ENCODE measurements at places on chromosomes 5 and 9. TPM values are rescaled to one million over a fixed set of nuclear protein-coding genes. Genes with fewer than 3 reads are reported as not detected.

DNA sequence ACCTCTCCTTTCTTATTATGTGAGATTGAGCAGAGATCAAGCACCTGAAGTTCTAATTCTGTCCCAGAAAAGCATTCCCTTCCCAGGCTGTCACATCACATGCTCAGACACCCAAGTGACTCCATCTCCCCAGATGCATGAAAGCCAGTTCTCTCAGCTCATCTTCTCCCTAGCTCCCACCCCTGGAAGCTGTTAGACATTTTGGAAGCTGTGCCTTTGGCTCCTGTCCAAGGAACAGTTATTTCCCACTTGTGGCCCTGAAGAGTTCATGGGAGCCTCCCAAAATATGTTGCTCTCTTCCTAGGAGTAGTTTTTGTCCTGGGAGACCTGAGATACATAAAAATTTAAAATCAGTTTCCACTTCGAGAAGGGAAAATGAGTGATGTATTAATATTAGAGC, 161.4 kb upstream of the GAS1 start:
- H3K4me1 ChIP-seq = no peaks in the 10 kb centered on the region
- no peaks in the 10 kb centered on the region for H3K27me3 ChIP-seq
- no peak for DNase-seq
- no peak overlapping the region for H3K4me3 ChIP-seq
- no peaks in the 10 kb centered on the region for H3K36me3 ChIP-seq
- H3K27ac ChIP-seq = no peak overlapping the region

GRCh38 chr5:108672639-108673038, 75.1 kb upstream of the FER start:
- DNase-seq = no peak
- H3K36me3 ChIP-seq = no peaks in the 10 kb centered on the region
- H3K4me1 ChIP-seq = no peaks in the 10 kb centered on the region

DNA sequence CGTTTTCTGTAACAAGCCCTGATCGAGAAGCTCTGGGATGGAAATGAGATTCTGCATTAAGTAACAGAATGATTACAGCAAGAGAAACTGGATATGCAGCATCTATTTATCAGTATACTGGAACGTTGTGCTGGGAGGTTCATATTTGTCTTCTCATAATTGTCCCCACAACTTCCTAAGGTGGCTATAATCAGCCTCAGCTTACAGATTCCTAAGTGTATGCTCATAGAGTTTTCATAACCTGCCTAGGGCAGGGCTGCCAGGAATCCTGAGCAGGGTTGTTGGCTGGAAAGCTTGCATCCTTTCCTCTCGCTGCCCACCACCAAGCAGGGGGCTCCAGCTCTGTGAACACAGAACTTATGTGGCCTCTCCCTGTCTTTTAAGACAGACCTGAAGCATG, 70.2 kb downstream of the FNBP1 start:
- no peak overlapping the region for H3K4me3 ChIP-seq
- H3K27me3 ChIP-seq = no peaks in the 10 kb centered on the region
- no peak for DNase-seq
- H3K4me1 ChIP-seq = peaks cover 25% of the 10 kb centered on the region

GRCh38 chr5:99005506-99005905, 76.7 kb upstream of the CHD1 start:
- no peaks in the 10 kb centered on the region for H3K27me3 ChIP-seq
- no peak for DNase-seq
- no peak overlapping the region for H3K27ac ChIP-seq

DNA sequence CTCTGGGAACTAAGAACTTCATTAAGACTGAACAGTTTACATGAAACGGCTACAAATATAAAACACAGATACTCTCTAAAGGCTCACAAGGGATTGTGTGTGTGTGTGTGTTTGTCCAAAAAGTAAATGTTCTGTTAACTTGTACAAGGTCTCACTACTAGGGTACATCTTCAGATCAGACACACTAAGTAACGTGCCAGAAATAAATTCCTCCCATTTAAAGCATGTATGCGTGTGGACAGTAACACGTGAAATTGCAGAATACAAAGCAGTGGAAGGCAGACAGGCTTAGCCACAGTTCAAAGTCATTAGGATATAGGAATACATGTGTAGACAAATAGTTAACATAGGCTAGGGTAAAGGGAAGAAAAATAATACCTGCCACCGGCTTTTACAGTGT, 1.8 kb downstream of the BNC2 start:
- peak overlapping the region; percentile 85 for H3K4me3 ChIP-seq
- no peak for DNase-seq
- H3K36me3 ChIP-seq = no peaks in the 10 kb centered on the region
- H3K27ac ChIP-seq = no peak overlapping the region
- H3K27me3 ChIP-seq = no peaks in the 10 kb centered on the region

GRCh38 chr9:35619800-35620158, 1.6 kb upstream of the CD72 start:
- H3K4me3 ChIP-seq = no peak overlapping the region
- DNase-seq = no peak

DNA sequence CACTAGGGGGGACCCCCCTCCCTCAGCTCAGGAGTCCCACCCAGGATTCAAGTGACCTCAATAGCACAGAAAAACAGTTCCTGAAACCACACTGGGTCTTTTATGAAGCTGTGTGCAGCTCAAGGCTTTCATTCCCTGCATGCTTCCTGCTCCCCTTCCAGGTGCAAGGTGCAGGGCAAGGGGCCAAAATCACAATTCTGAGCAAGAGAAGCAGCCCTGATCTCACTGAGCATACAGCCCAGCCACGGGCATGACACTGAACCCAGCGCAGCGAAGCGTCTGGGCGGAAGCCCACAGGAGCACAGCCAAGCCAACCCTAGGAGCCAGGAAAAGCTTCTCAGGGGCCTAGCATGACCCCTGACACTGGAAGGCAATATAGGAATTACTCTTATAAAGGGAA, 62.9 kb downstream of the IRX2 start:
- H3K27me3 ChIP-seq = no peaks in the 10 kb centered on the region
- peaks cover 4% of the 10 kb centered on the region for H3K4me1 ChIP-seq
- H3K27ac ChIP-seq = no peak overlapping the region
- H3K4me3 ChIP-seq = no peak overlapping the region

DNA sequence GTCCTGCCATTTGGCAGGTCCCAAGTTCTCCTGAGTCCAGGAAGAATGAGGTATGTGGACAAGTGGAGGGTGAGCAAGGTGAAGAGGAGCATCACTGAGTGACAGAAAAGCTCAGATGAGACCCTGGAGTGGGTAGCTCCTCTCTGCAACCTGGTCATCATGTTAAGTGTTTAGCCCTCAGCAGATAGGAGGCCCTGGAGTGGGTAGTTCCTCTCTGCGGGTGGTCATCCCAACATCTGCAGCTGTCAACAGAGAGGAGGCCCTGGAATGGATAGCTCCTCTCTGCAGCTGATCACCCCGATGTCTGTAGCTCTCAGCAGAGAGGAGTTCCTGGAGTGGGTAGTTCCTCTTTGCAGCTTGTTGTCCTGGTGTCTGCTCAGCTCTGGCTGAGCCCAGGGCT, 48.4 kb downstream of the NDUFAF2 start:
- no peaks in the 10 kb centered on the region for H3K4me1 ChIP-seq
- H3K4me3 ChIP-seq = no peak overlapping the region
- no peaks in the 10 kb centered on the region for H3K36me3 ChIP-seq
- no peak for DNase-seq
- no peak overlapping the region for H3K27ac ChIP-seq

- peak overlapping the region; percentile 76 for H3K27ac ChIP-seq
- no peak for DNase-seq
- peaks cover 33% of the 10 kb centered on the region for H3K4me1 ChIP-seq
- no peaks in the 10 kb centered on the region for H3K27me3 ChIP-seq
- H3K36me3 ChIP-seq = no peaks in the 10 kb centered on the region
Observed at GRCh38 chr9:129458663-129459546, 162.0 kb downstream of the C9orf50 start.

DNA sequence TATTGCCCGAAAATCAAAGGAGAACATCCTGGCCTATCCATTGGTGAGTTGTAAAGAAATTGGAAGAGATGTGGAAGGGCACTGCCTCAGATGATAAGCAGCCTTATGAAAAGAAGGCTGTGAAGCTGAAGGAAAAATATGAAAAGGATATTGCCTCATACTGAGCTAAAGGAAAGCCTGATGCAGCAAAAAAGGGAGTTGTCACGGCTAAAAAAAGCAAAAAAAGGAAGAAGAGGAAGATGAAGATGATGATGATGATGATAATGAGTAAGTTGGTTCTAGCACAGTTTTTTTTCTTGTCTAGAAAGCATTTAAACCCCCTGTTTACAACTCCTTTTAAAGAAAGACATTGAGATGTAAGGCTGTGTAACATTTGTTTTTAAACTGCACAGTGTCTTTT, 59.8 kb upstream of the ZBED3 start:
- H3K4me3 ChIP-seq = no peak overlapping the region
- no peak overlapping the region for H3K27ac ChIP-seq
- H3K4me1 ChIP-seq = no peaks in the 10 kb centered on the region
- DNase-seq = no peak

GRCh38 chr5:144548936-144549335, 378.3 kb downstream of the KCTD16 start:
- no peaks in the 10 kb centered on the region for H3K4me1 ChIP-seq
- H3K27ac ChIP-seq = no peak overlapping the region
- no peaks in the 10 kb centered on the region for H3K36me3 ChIP-seq
- H3K4me3 ChIP-seq = no peak overlapping the region

DNA sequence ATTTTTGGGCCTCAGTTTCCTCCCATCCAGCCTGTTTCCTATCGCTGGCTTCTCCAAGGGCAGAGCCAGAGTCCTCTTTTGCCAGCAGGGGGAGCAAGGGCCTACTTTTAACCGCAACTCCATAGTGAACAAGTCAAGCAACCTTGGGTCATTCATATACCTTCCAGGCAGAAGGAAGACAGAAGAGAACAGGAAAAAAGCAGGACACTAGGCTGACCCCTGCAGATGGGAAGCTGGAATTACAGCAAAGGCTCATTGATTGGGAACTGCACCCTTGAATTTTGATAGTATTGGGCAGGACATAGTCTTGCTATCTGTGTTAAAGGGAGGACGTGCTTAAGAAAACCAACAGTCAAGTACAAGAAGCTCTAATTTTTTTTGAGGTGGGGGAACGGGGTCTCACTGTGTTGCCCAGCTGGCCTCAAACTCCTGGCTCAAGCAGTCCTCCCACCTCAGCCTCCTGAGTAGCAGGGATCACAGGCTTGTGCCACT, 30.1 kb downstream of the QRFP start:
- no peaks in the 10 kb centered on the region for H3K27me3 ChIP-seq
- H3K27ac ChIP-seq = peak overlapping the region; percentile 3
- peaks cover 74% of the 10 kb centered on the region for H3K4me1 ChIP-seq
- peaks cover 11% of the 10 kb centered on the region for H3K36me3 ChIP-seq
- DNase-seq = no peak
- H3K4me3 ChIP-seq = no peak overlapping the region

DNA sequence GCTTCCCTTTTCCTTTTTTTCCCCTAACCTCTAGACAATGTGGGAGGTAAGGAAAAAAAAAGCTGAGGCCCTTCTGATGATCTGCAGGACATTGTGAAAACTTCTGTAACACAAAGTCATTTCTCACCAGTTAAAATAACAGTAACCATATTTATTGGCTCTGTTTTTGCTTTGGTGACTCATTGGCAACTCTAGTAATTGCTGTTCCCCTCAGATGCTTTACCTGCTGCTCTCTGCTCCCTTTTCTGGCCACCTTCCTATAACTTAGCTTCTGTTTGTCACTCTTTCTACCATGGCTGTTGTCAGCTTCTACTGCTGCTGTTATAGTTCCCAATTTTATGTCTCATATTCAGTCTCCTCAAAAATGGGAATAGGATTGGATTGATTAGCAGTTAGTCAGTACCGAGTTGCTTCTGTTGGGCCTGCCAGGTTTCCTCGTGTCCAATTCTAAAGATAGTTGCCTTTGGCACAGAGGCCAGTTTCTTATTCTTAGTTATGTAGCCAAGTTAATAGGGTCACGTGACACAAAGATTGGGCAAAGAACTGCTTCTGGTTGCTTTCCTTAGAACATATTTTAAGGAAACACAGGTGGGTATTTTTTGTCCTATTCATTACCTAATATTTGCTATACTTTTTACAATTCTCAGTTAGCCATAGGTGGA, 16.8 kb downstream of the SCAMP1 start:
- no peaks in the 10 kb centered on the region for H3K36me3 ChIP-seq
- no peak overlapping the region for H3K27ac ChIP-seq
- no peaks in the 10 kb centered on the region for H3K27me3 ChIP-seq
- DNase-seq = no peak

- no peak overlapping the region for H3K4me3 ChIP-seq
- no peaks in the 10 kb centered on the region for H3K36me3 ChIP-seq
- DNase-seq = no peak
- H3K27me3 ChIP-seq = no peaks in the 10 kb centered on the region
Observed at GRCh38 chr5:162107591-162107990, 40.0 kb downstream of the GABRG2 start.

GRCh38 chr9:112069318-112070169, 105.6 kb downstream of the SUSD1 start:
- no peaks in the 10 kb centered on the region for H3K36me3 ChIP-seq
- H3K4me3 ChIP-seq = no peak overlapping the region
- no peak for DNase-seq
- peak overlapping the region; percentile 57 for H3K27ac ChIP-seq

DNA sequence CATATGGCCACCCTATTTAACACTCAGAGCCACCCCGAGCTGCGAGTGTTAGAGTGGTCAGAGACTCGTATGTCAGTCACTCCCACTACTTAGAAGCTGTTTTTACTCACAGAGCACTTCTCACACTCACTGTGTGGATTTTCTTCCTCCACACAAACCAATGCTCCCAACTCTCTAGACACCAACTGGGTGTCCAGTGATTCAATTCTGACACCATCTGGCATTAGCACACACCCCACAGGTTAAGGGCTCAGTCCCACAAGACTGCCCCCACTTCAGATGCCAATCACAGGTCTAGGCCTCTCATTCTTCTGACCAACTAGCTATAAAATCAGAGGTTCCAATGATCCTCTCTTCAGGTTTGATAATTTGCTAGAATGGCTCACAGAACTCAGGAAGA, 174.8 kb downstream of the FANCC start:
- no peaks in the 10 kb centered on the region for H3K4me1 ChIP-seq
- H3K36me3 ChIP-seq = no peaks in the 10 kb centered on the region
- H3K4me3 ChIP-seq = no peak overlapping the region
- no peak for DNase-seq
- peak overlapping the region; percentile 67 for H3K27ac ChIP-seq
- no peaks in the 10 kb centered on the region for H3K27me3 ChIP-seq

GRCh38 chr5:59540366-59540765, 353.2 kb downstream of the PDE4D start:
- no peak for DNase-seq
- no peaks in the 10 kb centered on the region for H3K36me3 ChIP-seq
- H3K4me3 ChIP-seq = no peak overlapping the region
- no peak overlapping the region for H3K27ac ChIP-seq
- peaks cover 9% of the 10 kb centered on the region for H3K4me1 ChIP-seq

Gene TMEM232
- 0.53 TPM for total RNA-seq

Gene ANGPTL2
- total RNA-seq = 6.3 TPM

Gene CTNND2
- total RNA-seq = 0.38 TPM

Gene ORM2
- not detected for total RNA-seq

Gene PLAC8L1
- total RNA-seq = not detected

Gene SPAAR
- total RNA-seq = 0.22 TPM

Gene GDNF
- not detected for total RNA-seq

Gene SLC36A3
- not detected for total RNA-seq

Gene PAM
- 88.5 TPM for total RNA-seq

Gene ARID3C
- total RNA-seq = not detected
